ENCODE measurements at places on chromosomes 3 and 15.

DNA sequence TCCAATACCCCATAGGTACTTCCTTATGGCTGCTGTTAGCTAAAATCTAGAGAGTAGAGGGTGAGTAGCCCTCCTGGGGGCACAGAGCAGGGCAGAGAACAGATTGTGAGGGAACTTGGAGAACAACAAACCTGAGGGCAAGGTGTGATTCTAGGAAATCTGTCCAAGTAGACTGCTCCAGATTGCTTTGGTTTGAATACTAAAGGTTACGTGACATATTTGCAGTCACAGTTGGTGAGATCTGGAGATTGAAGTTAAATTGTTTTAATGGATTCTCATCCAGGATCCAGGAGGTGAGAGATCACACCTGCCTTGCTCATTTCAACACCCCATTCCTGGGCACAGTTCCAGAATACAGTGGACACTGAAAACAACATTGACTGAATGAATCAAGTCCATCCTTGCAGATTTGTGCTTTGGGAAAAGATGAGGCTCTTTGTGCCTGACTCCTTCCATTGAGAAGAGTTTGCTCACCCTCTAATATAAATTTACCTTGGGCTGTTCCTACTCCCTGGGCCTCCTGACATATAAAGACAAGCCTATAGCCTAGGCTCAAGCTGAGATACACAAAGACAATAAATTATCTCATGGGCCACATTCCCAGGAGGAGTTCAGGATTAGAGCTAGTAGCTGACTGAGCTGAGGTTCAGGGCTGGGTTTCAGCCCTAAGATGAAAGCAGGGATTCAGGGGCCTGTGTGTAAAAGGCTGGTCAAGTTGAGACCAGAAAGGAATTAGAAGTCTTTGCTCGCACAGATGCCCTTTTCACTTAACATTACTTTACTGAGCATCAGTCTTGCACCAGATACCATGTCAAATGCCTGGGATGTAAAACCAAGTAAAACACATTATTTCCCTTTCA, 400.9 kb upstream of the MCTP2 start:
- DNase-seq, result no peak

DNA sequence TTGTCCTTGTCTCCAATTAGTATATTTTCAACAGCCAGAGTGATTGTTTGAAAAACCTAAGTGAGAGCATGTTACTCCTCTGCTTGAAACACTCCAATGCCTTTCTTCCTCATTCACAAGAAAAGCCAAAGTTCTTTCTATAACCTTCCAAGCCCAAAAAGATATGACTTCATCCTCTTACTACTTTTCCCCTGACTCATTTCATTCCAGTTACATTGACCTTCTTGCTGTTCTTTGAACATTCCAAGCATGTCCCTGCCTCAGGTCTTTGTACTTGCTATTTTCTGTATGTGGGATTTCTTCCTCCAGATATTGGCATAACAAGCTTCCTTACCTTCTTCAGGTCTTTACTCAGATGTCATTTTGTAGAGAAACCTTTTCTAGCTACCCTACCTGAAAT, 28.3 kb downstream of the EHHADH start:
- DNase-seq, result no peak

- DNase-seq, result no peak
Observed at GRCh38 chr3:107416138-107416537, 38.9 kb downstream of the CCDC54 start.

DNA sequence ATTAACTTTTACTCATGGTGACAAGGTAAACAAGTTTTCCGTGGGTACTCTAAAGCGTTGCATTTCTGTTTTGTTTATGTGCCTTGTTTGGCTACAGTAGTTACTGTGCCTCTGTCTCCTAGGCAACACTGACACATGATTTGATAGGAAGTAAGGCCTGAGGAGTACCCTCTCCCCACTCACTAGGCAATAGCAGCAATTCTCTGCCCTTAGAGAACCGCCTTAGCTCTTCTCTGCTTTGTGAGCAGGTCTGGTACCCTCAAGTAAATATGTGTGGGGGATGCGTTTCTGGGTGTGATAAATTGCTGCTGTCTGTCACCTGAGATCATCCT, at the start of gene IL5RA:
TSS of gene IL5RA (minus strand) at position 76 of the 332 bp plus-strand sequence. CDS start 5,390 bp downstream, outside the sequence.
- DNase-seq, result no peak

DNA sequence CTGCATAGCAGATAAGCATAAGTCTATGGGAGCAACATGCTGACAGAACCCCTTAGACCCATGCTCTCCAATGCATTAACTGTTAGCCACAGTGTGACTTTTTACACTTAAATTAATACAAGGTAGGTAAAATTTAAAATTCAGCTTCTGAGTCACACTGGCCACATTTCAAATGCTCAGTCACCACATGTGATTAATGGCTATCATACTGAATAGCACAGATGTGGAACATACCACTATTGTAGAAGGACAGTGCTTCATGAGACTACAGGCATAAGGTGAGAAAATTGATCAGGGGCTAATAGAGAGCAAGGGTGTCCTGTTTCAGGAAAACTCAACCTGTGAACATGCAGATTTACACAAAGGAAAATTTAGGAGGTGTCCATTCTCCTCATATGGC, 357.0 kb upstream of the SEMA6D start:
- DNase-seq, result no peak

GRCh38 chr3:147963711-147964110, 554.5 kb downstream of the ZIC1 start:
- no peak for DNase-seq

DNA sequence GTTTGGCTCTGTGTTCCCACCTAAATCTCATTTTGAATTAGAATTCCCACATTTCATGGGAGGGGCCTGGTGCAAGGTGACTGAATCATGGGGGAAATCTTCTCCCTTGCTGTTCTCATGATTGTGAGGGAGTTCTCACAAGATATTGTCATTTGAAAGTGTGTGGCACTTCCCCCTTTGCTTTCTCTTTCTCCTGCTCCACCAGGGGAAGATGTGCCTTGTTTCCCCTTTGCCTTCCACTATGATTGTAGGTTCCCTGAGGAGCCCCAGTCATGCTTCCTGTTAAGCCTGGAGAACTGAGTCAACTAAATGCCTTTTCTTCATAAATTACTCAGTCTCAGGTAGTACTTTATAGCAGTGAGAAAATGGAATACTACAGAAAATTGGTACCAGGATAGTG, 157.2 kb upstream of the TPRG1 start:
- DNase-seq, result no peak

- DNase-seq, result no peak
Observed at GRCh38 chr15:99480016-99480810, 85.6 kb upstream of the MEF2A start.

- no peak for DNase-seq
Observed at GRCh38 chr3:186496016-186496415, 48.2 kb downstream of the CRYGS start.
